ENCODE measurements at places on chromosomes 7 and 10.

DNA sequence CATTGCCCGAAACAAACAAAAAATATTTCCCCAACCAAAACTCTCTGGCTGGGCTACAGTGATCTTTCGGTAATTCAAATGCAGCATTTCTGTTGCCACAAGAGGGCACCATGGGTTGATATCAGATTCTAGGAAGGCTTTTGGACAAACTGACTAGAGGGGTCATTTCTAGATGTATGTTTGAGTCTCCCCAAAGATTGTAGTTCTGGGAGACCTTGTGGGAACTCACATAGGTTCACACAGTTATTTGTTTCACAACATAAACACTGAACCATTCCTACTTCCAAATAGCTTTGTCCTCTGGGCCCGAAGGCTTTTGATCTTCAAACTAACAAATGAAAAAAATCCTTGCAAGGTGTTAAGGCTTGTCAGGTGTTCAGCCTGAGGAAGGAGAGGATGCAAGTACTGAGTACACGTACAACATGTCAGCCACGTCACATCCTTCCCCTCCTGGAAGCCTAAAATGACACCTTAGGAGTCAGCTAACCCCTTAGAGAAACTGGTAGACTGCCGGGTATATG, 37.0 kb upstream of the IL15RA start:
- no peak for DNase-seq

DNA sequence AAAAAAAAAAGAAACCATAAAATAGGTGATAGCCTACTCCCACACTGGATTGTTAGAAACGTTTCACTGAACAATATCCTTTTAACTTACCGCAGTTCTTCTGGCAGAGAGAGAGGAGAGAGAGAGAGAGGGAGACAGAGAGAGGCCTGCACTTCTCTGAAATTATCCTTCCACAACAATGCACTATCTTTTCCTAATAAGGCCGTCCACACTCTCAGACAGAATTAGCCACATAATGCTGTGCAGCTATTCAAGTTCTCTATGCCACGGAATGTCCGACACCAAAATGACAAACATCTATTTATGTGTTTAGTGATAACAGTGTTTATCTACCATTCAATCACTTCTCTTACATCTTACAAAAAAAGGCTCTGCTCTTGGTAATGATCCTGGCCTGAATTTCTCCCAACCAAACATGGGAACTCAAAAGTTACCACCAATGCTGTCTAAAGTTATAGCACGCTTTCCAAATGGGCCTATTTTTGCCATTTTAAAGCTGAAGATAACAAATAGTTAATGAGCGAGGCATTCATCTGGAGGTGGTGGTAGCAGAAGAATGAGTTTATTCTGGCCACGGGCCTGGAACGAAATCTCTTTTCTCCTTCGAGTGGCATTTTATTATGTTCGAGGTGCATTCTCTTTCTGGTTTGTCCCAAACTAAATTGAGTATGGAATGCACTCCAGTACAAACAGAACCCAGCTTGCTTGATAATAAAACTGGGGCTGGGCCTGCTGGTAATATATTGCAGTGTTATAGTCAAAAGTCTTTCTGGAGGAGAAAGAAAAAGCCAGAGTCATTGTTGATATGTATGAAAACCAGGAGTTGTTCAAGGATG, 160.2 kb upstream of the SVIL start:
- no peak for DNase-seq

DNA sequence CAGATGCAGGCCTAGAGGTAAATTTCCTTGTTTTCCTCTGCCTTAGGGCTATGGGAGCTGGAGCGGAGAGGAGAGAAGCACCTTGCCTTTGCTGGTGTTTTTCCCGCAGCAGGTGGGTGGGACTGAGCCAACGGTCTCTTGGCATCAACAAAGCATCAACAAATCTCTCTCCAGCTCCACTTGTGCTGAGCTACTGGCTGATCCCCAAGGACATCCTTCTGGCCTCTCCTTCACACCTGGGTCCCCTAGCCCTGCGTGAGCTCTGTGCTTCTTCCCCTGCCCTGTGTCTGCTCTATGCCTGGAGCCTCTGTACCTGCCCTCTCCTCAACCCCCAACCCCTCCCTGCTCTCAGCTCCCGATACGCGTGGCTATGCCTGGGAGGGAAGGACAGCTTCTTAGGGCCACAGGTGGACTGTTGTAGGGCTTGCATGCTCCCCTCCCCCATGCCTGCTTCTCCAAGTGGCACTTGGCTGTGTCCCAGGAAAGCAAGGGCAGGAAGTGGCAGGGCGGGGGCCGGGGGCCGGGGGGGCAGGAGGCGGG, 3.2 kb upstream of the CLDN4 start:
- no peak for DNase-seq

DNA sequence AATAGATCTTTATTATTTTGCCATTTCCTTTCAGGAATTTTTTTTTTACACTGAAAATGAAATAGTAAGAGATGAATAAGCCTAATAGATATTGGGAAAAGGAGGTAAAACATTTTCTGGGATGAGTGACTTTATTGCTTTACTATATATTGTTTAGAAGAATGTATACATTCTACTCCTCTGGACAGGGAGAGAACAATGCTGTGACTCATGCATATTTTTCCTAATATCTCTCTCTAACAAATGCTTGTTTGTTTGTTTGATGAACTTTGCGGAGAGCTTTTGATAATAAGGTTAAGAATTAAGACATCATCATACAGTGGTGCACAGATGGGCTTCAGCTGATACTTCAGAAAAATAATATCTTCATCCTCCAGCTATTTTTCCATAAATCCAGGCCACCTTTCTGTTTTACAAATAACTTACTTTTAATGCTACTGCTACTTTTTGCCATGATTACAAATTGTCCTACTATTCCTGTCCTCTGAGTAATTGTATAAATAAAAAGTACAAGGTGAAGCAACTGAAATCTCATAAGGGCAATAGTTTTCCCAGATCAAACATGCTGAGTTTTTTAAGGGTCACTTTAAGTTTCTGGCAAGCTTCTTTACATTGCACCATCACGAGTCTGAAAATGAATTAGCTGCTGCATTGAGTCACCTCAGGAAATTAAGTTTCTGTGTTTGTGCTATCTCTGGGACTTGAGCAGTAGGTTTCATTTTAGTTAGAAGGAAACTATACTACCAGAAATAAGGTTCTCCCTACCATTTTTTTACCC, 207.3 kb upstream of the POT1 start:
- DNase-seq = no peak

- no peak for DNase-seq
These were observed 30.2 kb downstream of the LRRC27 start for GRCh38 chr10:132362151-132362611.

DNA sequence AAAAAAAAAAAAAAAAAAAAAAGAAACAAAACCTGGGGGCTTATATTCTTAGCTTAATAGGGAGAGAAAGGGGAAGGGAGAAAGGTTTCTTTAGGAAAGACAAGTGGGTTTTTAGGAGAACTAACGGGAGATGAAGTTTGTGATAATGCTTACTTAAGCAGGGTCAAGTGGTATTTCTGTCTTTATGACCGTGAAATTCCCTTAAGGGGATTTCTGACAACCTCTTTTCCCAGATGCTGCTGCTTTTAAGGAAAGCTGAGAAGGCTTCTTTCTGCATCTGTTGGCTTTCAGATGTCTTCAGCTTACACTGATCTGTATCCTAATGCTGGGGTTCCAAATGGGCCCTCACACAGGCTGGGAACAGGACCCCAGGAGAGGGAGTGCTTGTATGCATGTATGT, 42.6 kb downstream of the ADAMTS14 start:
- DNase-seq = no peak

DNA sequence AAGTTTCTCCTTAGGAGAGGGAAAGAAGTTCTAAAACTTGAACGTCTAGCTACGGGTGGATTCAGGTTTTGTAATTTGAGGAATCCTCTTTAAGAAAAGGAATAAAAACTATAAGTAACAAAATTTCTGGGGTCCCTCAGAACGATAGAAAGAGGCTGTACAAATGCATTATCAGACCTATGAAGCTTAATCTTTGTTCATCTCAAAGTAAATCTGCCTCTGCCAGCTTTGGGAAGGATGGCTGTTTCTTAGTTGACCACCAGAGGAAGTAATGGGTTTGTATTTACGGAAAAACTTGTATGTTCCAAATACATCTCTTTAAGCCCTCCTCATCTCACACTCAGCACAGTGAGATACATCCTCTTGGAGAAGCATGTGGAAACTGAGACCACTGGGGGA, 864 bp downstream of the PSTK start:
- DNase-seq = no peak

DNA sequence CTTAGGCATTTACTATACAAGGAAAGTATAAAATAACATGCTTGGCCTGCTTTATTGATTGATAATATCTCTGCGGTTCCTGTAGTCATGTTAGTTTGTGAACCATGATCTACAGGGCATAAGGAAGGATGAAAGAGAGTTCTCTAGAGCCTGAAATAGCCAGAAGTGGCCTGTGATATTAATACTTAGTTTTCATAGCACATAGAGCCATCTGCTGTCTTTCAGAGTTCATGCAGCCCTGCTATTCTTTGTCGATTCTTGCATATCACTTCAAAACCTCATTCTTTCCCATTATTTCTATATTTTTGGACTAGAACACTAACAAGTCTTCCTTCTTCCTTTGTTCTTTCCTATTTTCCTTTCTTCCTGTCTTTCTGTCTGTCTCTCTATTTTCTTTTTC, 26.4 kb upstream of the PRKG1 start:
- no peak for DNase-seq

- peak; percentile 65 for DNase-seq
These were observed 68.9 kb downstream of the MYOF start for GRCh38 chr10:93413252-93413689.

DNA sequence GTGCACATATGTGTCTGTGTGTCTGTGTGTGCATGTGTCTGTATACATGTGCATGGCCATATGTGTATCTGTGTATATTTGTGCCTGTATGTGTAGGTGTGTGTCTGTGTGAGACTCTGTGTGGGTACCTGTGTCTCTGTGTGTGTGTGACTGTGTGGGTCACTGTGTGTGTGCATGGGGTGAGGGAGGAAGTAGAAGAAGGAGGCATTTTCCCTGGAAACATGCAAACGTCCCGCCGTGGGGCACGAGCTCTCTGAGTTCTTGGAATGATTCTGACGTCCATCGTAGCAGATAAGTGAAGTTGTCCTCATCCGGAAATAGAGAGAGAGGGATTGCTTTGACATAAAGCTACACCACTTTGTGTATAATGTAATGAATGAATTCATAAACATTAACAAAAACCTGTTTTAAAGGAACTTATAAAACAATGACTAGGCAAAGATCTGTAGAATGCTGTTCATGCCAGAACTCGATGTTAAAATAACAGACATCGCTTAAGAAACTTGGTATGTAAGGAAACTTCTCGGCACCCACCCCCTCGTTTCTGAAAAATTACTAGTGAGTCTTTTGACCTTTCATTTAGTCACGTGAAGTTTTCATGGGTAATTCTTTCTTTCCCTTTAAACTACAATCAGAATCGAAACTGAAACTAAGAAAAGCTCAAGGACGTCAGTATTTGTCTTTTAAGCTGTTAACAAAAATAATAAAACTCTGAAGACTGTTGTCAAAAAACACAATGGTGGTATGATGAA, 43.6 kb upstream of the KLF6 start:
- DNase-seq = no peak

DNA sequence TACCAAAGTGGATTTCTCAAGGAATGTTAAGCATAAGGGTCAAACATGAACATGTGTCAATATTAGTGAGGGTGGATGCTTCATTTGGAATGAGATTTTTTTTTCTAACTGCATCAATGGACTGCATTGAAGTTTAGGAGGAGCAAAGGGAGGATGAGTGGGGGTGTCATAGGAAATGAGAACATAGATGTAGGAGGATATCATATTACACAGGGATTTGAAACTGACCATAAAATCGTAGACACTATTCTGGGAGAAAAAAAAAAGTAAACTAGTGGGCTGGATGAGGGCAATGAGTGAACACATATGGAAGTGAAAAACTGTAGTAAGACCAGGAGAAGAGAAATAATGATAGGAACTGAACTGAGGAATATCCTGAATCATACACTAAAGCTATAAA, 109.4 kb downstream of the SEMA3A start:
- DNase-seq = no peak

DNA sequence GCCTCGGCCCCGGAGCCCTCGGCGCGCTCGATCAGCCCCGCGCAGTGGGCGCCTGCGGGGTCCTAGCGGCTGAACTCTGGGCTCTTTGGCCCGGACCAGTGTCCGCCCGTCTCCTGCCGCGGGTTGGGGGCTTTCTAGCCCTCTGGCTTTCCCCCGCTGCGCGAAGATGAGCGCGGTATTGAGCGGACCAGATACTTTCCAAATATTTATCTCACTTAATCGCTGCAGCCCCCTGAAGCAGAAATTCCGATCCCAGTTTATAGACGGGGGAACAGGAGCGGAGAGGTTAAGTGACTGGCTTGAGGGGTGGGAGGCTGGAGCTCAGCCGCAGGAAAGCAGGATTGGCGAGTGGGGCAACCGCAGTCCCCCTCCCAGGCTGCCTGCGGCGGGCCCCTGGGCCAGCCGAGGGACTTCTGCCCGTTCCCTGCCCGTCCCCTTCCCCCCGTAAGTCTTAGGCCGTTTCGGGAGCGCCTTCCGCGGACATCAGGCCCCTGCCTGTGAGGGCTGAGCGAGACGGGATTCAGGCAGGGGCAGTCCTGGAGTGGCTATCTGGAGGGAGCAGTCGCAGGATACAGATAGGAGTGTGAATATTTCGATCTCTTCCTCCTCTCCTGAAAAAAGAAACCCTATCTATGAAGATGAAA, 565 bp downstream of the STRIP2 start:
- peak; percentile 39 for DNase-seq

DNA sequence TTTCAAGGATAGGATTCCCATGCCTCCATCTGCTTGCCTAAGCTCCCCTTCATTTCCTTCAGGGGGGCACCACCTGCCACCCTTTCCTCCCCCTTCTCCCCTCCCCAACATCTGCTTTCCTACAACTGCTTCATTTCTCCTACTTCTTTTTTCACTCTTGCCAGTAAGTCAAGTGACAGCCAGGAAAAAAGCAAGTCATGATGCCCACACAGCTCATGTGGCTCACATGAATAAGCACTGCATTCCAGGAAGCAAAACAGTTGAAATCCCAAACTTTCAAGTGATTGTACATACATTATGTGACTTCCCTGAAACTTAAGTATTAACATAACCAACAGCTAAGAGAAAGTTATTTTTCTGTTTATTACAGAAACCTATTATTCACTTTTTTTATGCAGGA, 78.6 kb downstream of the TNS3 start:
- no peak for DNase-seq

- DNase-seq = no peak
These were observed 179.9 kb upstream of the CXCL12 start for GRCh38 chr10:44564790-44565189.

DNA sequence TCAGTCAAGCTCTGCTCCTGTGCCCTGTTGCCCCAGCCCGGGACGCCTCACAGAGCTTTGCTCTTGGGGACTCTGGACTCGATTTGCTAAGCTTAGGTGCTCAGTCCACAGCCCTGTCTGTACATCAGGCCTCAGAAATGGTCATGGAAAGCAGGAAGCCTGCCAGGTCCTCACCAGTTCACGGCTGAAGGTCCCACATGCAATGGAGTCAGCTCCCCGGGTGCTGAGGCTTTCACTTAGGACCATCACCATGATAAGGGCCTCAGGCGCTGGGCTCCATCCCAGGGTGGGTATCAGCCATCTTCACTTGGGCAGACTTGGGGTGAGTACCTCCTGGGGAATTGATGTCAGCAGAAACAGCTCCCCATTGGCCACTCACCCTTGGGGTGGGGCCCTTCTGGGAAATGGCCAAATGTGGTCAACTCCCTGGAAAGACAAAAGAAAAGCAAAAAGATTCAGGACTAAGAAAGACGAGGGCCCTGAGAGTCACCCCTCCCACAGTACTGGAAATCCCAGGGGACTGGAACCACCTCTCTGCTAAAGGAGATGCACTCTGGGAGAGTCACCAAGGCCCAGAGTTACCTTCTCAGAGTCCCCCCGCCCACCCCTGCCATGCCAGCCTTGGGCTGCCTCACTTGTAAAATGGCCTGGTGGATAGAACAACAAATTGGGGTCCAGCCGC, 37.6 kb downstream of the FAM53B start:
- DNase-seq = no peak

Measured in activated naive CD8-positive, alpha-beta T cell treated with anti-CD3 and anti-CD28 coated beads, Interleukin-2, amount 10 ng/mL, durations not matched to agents 7 days and 5 days (primary cell).